Activated naive CD4-positive, alpha-beta T cell (primary cell): ENCODE measurements at places on chromosomes 5 and 9.

DNA sequence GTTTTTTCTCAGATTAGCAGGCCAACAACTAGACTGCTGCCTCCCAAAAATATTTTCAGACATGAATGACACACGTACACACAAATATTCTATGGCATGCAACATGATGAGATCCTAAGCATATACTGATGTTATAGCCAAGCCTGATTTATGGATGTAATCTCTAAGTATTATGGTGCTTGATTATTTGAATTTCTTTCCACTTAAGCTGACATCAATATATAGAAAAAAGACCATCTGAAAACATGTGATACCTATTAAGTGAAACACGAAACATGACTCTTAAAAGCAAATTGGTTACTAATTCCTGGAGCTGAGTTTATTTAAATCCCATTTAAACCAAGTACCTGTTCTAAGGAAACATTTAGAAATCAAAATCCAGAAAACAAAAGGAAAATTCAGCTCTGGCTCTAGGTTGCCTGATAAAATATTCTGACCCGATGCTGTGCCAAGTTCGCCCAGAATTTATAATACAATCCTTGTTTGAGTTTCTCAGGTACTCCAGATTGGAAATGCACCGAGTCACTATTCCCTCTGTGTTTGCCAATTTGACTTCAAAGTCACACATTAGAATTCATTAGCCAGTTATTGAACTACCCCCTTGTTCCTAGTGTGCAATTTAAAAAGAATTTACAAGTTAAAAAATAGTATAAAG, 548.6 kb downstream of the CSNK1G3 start:
- no peak for DNase-seq

- no peak for DNase-seq
These were observed 173.0 kb upstream of the TBC1D2 start for GRCh38 chr9:98428454-98428853.

GRCh38 chr9:98575379-98576346, 133.1 kb downstream of the GABBR2 start:
- DNase-seq, result no peak

GRCh38 chr9:75930190-75930589, 39.7 kb downstream of the PCSK5 start:
- DNase-seq, result no peak

DNA sequence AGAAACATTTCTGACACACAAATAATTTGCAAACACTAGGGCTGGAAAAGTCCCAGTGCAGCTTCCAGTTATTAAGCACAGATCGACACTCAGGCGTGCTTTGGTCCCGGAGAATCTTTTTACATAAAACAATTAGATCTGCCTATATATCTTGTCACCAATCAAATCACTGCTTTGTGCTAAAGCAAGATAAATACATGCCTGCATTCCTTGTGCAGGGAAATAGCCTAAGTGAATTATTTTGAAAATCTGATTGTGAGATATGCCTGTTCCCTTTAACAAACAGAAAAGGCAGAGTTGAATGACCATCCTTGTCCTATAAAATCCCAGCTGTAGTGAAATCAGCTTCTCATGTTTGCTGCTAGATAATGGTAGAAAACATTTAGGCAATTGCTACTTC, 604.4 kb downstream of the CCDC171 start:
- DNase-seq, result no peak

DNA sequence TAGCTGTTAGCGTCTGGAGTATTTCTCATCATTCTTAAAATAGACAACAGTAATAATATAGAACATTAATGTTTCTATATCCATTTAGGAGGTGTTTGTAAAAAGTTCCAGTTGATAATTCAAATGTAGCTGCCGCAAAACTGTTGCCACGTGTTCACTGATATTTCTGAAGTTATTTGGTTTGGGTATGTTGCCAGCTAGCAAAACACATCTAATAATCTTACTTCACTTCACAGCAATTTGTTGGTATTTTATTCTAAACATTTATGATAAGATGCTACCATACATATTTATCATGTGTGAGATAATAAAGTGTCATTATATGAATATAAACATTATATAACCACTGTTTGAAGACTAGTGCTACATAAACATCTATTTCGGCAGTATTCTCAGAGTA, 101.6 kb downstream of the CDH12 start:
- DNase-seq, result no peak

DNA sequence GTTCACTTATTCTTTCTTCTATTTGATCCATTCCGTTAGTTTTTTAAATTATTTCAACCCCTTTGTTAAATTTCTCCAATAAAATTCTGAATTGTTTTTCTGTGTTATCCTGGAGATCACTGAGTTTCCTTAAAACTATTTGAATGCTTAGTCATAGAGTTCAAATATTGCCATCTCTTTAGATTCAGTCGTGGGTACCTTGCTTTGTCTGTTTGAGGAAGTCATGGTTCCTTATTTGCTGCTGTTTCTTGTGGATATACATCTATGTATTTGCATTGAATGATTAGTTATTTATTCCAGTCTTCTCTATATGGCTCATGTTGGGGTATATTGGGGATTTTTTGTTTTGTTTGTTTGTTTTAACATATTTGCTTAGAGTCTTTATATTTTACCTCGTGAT, 80.6 kb downstream of the HINT1 start:
- DNase-seq, result no peak

DNA sequence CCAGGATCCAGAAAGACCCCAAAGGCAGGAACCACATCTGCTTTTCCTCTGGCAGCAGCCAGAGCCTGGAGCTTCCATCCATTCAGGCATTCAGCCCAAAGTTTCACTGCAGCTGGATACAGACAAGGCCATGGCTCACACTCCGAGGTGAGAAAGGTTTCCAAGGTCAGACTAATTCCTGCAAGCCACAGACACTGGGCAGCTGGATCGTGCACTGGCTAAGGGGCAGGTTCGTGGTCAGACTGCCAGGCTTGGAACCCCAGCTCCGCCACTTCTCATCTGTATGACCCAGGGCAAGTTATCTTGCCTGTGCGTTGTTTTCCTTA, 36.9 kb downstream of the SPOCK1 start:
- no peak for DNase-seq

DNA sequence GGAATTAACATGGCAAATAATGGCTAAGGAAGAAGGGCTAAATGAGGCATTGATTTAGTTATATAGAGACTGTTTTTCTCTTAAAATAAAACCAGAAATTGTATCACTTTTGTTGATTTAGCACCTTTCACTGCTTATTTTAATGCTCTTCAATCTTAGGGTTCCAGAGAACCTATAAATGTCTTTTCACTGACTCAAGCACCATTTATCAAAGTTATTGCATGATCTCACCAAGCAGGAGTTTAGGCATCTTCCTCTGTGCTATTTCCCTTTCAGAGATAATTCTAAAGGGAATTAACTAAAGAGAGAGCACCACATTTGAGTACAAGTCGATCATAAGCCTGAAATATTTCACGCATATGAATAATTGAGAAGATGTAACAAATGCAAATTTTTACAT, 357.1 kb downstream of the CDH18 start:
- no peak for DNase-seq

GRCh38 chr9:126511411-126511810, 102.3 kb upstream of the LMX1B start:
- DNase-seq, result no peak

- DNase-seq, result no peak
These were observed 26.0 kb downstream of the GARNL3 start for GRCh38 chr9:127290561-127291065.

DNA sequence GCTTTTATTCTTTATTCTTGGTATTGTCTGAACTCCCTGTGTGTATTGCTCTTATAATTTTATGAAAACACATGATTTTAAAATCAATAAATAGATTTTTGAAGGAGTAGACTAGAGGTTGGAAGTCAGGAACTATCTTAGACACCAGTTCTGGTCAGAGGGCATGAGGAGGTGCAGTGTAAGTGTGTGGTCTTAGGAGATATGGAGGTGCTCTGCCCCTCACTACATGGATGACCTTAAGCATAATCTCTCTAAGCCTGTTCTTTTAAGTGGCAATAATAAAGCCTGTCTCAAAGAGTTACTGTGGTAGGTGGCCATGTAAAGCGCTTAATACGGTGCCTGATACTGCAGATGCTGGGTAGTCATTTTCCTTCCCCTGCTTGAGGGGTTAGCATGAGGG, 34.0 kb downstream of the RPS23 start:
- DNase-seq, result no peak

DNA sequence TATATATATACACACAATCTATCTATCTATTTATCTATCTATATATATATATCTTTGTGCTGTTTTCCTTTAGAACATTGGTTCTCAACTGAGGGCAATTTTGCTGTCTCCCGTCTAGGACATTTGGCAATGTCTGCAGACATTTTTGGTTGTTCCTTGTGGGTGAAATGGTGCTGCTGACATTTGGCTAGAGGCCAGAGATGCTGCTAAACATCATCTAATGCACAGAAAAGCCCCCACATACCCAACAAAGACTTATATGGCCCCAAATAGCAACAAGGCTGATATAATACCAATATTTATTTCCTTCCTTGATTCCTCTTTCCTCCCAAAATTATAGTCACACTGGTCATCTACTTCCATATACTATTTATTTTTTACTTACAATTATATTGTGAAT, 197.5 kb downstream of the TRPM3 start:
- no peak for DNase-seq
